ENCODE measurements at places on chromosomes 3 and 15. TPM values are rescaled to one million over a fixed set of nuclear protein-coding genes. Genes with fewer than 3 reads are reported as not detected.

TRANK1 gene
- total RNA-seq = 10.5 TPM

GOLGA8T gene
- total RNA-seq = 1.0 TPM

SKOR1 gene
- 0.11 TPM for total RNA-seq

C3orf22 gene
- not detected for total RNA-seq

C2CD4B gene
- 0.96 TPM for total RNA-seq

CD200R1 gene
- not detected for total RNA-seq

OSTN gene
- total RNA-seq = not detected

CFAP44 gene
- total RNA-seq = 1.0 TPM

CRYGS gene
- 2.9 TPM for total RNA-seq

MORC1 gene
- total RNA-seq = not detected

LNP1 gene
- 6.8 TPM for total RNA-seq

ZPLD1 gene
- total RNA-seq = not detected

AQP9 gene
- not detected for total RNA-seq

LPP gene
- 49.2 TPM for total RNA-seq

GRCh38 chr3:106176734-106177133 is 307.9 kb upstream of the CBLB start:
- no peak for DNase-seq

GRCh38 chr3:52820736-52821135 is 9.7 kb downstream of the ITIH4 start:
- DNase-seq = peak; percentile 76

- DNase-seq = no peak
These were observed 28.7 kb upstream of the XIRP1 start for GRCh38 chr3:39221141-39221530.

DNA sequence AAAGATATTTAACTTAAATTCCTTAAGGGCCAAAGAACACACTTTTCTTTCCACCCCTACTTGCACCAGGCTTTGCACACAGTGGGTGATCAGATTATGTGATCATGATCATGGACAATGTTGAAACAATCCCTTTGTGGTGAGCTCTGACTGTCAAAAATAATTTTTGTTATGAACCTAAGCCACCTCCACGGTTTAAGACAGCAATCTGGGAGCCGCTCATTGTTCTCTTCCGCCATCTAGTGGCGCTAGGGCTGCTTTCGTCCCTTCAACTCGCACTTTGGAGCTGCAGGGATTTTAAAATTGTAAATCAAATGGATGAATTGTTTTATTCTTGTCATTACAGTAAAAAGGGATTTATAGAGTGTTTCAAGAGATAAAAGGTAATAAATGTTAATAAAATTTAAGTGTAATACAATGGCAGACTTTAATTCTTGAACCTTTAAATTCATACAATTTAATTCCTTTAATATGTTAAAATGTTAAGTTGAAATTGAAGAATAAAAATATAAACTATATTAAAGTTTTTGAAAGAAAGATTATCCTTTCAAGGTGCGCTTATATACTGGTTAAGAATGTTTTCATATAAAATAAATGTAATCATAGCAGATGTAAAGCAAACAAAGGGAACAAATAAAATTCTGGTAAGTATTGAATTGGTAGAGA is 45.3 kb upstream of the ARL6 start:
- DNase-seq = peak; percentile 70

- no peak for DNase-seq
These were observed 16.0 kb upstream of the LRRN1 start for GRCh38 chr3:3783210-3783609.

GRCh38 chr3:82294609-82295008 is 533.2 kb upstream of the GBE1 start:
- no peak for DNase-seq

DNA sequence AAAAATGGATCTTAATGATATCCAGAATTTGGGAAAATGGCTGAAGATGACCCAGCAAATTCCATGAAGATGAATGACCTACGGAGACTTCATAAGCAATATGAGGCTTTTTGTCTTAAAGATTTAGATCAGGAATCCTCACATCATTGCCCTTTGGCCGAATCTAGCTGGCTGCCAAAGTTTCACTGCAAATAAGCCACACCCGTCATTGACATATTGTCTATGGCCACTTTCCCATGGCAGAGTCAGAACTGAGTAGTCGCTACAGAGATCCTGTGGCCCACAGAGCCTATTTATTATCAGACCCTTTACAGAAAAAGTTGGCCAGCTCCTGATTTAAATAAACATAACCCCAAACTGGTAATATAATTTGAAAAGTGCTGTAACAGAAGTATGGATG is 307.4 kb upstream of the RARB start:
- DNase-seq = no peak

GRCh38 chr3:193968380-193968974 is 167.5 kb upstream of the HES1 start:
- no peak for DNase-seq

GRCh38 chr3:150107429-150108175 is 136.9 kb upstream of the PFN2 start:
- no peak for DNase-seq

DNA sequence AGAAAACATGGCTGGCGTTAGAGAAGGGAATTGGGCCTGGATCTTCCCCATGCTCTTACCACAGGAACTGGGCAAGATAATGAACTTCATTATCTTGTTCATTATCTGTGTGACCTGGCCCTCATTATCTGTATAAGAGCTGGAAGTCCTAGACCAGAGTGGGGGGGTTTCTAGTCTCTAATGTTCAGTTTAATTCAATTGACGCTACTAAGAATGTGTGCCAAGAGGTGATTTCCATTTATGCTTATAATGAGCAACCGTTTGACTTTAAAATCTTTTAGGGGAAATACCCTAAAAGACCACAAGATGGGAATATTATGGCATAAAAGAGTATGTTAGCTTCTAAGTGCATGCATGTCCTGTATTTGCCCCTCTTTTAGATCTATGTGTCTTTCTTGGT is 59.1 kb upstream of the CSTA start:
- no peak for DNase-seq

GRCh38 chr3:65907232-65908130 is 131.2 kb downstream of the MAGI1 start:
- no peak for DNase-seq

- DNase-seq = no peak
These were observed 430.7 kb upstream of the CFAP20DC start for GRCh38 chr3:59480486-59480995.

DNA sequence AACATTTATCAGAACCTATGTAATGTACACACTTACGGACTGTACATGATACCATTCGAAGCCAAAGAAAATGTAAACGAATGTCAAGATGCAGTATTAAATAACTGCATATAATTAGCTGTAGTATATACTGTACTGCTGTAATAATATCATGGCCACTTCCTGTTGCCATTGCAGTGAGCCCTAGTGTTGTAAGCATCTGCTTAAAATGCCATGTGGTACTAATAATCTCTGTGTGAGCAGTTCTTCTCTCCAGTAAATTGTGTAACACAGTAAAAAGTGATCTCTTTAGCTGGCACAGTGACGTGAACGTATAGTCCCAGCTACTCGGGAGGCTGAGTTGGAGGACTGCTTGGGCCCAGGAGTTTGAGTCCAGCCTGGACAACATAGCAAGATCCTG is 8.6 kb downstream of the SPG11 start:
- DNase-seq = no peak

DNA sequence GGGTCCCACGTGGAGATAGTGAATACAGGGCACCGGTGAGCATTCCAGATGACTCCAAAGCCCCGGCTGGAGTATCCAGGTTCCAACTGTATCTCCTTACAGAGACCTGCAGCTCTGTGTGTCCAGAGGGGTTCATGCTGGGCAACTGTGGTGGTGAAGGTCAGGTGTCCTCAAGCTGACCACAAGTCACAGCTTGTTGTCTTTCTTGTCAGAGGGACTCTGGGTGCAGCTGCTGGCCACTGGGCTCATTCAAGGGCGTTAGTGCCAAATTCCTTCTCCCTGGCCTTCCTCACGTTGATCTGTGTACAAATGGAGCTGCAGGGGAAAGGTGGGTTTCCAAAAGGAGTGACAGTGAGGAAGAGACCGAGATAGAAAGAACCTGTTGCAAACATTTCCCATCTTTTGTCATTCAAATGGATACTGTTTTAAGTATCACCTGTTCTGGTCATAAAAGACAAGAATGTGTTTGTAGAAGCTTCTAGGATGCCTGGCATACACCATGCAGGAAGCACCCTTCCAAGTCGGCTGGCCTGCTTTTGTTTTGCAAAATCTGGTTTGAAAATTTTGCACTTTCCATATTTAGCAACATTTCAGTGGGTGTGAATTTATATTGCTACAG is 52.5 kb downstream of the CEMIP start:
- no peak for DNase-seq

DNA sequence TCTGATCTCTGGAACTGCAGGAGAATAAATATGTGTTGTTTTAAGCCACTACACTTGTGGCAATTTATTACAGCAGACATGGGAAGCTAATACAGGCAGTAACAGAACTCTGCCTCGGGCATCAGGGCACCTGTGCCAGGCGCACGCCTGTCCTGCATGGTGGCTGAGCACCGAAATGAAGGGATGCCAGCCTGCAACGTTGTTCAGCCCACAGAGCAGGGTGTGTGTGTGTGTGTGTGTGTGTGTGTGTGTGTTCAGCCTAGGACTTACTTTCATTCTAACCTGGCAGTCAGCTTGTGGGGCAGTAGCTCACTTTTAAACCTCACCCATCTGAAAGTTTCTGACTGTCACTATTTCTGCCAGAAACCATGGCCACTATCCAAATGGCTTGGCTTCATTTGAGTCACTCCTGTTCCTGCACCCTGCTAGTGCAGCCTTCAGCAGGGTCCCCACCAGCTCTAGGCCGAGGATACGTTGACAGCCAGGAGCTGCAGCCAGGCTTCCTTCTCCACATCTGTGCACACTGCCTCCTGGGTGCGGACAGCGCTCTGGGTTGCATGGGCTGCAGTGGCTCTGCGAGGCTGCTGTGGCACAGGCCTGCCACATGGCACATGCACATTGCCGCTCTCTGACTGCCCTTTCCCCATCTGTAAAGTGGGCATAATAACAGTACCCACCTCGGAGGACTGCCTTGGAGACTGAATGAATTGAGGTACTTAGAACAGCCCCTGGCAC is 4.5 kb downstream of the UROC1 start:
- no peak for DNase-seq

- DNase-seq = peak; percentile 59
These were observed 26.3 kb upstream of the MTHFS start for GRCh38 chr15:79923079-79923514.

- DNase-seq = peak; percentile 78
These were observed 73.6 kb downstream of the EEFSEC start for GRCh38 chr3:128226795-128227395.

DNA sequence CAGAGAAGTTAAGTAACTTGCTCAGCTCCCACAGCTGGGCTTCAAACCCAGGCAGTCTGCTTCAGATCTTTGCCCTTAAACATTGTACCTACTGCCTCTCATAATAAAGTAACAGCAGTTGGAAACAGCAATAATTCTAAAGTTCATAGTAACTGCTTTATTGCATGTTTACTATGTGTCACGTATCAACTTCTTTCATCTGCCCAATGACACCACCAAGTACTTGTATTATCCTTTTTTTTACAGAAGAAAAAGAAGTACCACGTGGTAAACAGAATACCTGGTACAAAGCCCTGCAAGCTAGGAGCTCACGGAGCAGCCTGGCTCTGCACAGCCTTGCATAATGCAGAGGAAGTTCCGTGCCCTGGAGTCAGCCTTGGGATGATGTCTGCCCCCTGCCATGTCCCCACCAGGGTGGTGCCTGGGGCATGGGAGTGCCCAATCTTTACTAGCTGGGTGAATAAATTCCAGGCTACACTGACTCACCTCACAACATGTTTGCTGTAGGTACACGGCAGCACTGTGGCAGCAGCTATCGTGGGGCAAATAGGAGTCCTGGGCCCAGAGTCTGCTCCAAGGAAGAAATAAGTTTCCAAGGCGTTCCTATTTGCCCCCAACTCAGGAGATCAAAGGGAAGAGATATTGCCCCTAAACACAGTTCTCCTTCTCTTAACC is 77.2 kb downstream of the LDHAL6B start:
- DNase-seq = no peak

GRCh38 chr3:56593455-56594158 is 36.6 kb downstream of the CCDC66 start:
- DNase-seq = no peak

DNA sequence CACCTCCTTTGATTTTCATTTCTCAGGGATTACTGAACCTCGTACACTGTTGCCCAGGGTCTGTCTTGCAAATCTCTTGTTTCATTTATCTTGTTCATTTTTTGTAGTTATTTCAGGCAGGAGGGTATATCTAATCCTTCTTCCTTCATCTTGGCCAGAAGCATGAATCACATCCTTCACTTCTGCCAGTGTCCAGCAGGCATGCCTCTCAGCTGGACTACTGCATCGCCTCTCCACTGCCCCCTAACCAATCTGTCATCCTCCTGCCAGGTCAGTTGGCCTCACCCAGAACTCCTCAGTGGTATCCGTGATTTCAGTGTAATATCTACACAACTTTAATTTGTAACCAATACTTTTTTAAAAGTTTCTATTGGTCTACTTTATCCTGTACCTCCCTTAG is 297.9 kb downstream of the GABRG3 start:
- no peak for DNase-seq

- peak; percentile 20 for DNase-seq
These were observed 51.8 kb downstream of the RGMA start for GRCh38 chr15:93036951-93037819.

DNA sequence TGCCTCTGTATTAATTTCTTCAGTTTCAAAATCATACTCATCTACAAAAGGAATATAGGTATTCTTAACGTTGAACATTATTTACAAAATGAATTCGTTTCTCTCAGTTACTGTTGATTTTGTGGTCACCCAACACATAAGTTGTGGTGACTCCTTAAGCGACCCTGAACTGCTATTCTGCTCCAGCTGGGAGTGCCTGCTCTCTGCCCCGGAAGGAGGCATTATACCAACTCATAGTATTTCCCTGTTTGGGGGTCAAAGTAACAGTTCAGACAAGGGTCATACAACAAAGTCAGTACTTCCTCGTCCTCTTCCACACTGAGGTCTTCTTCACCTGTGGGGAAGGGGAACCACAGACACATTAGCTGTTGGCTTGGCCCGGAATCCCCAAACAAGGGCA is 75.7 kb upstream of the FAM3D start:
- DNase-seq = no peak

DNA sequence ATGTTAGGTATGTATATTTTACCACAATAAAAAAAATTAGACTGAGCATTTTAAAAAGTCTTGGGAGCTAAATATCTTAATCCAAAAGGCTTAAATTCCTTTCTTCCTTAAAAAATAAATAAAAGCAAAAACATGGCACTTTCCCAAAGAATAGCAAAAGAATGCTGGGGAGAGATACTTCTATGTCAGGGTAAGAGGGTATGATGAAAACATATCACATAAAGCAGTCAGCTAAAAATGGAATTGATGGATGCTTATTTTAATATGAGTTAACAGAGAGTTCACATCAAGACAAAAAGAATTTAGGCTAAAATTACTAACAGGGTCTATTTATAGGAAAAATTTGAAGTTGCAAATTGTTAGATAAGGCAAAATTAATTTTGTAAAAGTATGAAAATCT is 141.0 kb downstream of the MYLK start:
- DNase-seq = no peak

Data from WTC11 (cell line).